Pulmonary artery endothelial cell (primary cell): ENCODE measurements at places on chromosomes 5 and 9.

GRCh38 chr5:155987265-155987810 is 339.6 kb upstream of the SGCD start:
- no peak for DNase-seq

DNA sequence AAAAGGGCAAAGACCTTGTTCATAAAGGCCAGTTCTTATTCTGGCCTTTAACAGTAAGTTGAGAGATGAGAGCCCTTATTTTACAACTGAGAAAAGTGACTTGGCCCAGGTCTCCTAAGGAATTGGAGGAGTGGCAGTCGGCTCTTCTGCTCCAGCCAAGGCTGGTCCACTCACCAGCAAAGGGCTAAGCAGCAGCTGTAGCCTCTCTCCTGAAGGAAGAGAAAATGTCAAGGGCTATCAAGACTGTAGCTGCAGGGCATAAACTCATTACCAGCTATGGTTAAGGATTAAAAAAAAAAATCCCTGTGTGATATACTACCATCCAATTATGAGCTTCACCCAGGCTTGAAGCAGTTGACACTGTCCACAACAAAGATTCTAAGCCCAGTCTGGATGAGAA is 138.6 kb upstream of the RAD23B start:
- DNase-seq: no peak

GRCh38 chr5:173878224-173878967 is 9.8 kb upstream of the CPEB4 start:
- no peak for DNase-seq

- DNase-seq: no peak
These were observed 8.6 kb upstream of the GLIS3 start for GRCh38 chr9:4308482-4308881.

DNA sequence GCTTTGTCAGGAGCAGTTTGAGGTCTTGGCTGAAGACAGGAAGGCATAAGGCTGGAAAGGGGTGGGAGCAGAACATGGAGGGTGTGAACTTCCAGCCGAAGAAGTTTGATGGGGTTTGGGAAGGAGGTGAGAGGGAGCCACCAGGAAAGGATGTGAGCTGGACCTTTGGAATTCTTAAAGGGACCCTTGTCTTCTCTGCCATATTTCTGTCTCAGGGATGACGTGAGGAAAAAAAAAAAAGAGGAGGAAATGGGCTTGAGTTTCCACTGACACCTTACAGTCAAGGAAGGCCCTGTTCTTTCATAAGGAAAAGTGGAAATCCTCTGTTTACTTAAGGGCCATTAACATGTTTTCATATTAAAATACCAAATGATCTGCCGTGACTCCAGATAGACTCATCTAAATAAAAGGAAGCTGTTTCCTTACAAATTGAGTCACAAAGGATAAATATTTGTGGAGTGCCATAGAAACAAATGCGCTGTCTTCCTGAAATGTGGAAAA is 132.1 kb downstream of the PALM2AKAP2 start:
- DNase-seq: peak; percentile 88

DNA sequence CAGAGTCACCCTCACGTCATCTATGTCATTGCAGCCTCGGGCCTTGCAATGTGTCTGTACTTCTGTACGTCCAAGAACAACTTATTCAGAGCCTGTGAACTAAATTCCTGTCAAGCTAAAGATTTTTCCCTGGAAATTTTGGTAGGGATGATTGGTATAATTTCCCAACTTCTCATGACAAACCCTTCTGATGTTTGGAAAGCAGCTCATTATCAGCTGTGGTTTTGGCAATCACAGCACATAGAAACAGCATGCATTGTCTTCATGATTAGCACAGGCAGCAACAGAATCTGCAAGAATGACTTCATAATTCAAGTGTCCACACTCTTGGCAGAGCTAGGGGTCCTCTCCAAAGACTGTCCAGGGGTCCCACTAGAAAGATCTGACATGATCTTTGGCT is 49.5 kb downstream of the APBA1 start:
- no peak for DNase-seq

- no peak for DNase-seq
These were observed 94.3 kb downstream of the SREK1 start for GRCh38 chr5:66238435-66238834.

DNA sequence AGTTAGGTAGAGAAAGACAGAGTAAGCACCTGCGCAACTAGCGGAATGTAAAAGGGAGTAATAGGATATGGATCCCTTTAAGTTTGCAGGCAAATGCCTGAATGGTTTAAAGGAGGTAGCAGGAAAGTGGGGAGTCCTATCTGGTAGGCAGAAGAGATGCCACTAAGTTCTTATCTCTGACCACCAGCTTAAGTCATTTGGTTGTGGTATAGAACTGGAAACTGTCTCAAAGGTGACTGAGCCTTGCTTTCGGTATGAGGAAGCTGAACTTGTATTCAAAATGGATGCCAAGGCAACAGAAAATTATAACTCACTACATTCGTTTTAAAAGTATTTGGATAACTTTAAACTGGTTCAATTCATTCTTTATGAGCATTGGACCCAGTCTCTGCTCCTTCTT is 475.6 kb downstream of the DMRTA1 start:
- DNase-seq: no peak

DNA sequence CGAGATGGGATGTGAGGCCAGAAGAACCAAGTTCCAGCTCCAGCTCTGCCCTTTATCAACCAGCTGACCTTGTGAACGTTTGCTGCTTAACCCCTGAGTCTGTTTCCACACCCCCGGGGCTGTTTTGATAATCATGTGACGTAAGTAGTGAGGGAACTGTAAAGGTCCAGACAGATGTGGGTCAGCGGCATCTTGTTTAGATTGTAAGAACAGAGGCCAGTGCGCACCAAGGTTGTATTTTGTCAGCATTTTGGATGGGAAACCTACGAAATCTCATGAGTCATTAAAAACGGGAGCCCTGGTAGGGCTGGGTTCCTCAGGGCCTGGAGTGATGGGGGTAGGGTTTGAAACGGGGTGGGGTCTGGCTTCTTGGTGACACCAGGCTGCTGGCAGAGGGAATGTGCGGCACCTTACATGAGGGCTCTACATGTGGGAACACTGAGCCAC is 13.8 kb upstream of the COL15A1 start:
- no peak for DNase-seq

DNA sequence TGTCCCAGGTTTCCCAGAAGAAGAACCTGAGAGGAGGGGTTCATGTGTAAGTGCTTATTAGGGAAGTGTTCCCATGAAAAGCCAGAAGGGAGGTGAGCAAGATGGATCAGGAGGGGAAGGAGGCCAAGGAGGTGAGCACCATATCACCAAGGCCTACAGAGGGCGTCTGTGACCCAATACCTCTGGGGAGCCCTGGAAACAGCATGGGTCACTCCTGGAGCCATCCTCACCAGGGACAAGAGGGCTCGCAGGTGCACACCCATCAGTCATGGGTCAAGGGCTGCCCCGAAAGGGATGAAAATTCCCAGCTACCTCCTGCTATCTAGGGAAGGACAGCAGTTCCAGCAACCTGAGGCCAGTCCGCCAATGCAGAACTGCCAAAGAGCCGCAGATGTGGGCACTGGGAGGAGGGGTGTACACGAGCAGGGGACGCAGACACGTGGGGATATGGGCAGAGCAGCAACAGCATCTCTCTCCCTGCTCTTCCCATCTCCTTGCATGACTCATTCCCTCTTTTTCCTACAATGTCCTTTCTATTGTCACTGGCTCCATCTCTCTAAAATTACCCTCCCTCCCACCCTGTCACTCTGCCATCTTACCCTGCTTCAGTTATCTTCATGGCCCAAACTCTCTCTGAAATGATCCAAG is 167.6 kb upstream of the FSTL4 start:
- no peak for DNase-seq

DNA sequence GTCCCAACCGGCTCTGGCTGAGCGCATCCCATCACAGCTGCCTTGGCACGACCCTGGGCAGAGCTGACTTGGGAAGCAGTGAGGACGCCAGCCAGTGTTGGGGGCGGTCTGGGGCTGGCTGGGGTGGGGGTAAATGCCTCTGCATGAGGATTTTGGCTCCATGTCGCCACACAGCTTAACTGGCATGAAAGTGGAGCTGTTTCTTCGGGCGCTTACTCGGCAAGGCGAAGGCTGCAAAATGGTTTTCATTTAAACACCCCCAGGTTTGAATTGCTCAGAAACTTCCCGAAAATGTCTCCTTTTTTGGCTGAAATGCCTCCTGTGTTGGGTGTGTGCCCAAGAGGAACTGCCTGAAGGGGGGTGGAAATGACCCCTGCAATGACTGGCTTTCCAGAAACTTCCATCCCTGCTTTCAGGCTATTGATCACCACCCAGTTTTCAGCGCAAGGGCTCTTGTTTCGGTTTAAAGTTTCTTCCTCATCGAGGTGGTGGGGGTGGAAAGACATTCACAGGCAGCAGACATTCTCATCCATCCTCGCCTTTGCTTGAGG is 38.3 kb downstream of the PTGES start:
- DNase-seq: no peak

DNA sequence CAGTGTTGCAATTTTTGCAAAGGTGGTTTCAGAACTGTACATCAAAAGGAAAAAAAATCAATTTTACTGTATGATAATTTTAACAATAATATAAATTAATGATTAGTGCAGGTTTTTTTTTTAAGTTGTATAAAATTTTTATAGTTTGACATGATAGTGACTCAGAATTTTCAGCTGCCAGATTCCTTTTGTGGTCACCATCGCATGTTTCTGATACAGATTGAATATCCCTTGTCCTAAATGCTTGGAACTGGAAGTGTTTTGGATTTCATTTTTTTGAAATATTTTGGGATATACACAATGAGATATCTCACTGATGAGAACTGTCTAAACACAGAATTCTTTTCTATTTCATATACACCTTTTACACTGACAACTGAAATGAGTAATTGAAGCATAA is 361.3 kb downstream of the RAB3C start:
- no peak for DNase-seq
